Brain (organoid and tissue), 16 donors: ENCODE measurements at places on chromosomes 12 and 14.
A peak's percentile ranks its signal among the peaks of the same experiment; 100 is the strongest.

DNA sequence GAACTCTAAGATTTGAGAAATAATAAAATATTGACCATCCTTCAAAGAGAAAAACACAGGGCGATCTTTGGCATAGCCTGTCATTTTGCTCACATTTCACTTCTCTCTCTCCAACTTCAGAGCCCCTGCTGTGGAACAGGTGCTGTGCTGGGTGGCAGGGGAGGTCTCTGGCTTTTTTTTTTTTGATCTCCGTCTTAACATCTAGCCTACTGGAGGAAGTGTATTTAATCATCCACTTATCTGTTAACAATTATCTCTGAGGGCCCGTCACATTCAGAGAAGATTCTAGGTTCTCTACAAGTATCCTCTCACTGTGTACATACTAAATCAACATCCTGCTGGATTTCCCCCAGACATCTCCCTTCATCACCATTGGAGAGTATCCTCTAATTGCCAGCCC is 34.1 kb downstream of the CHST11 start:
- DNase-seq: peak; percentile 26

GRCh38 chr12:91326058-91327027 is 143.7 kb upstream of the DCN start:
- DNase-seq: peak; percentile 57

GRCh38 chr14:71621276-71621675 is 311.0 kb upstream of the RGS6 start:
- DNase-seq: no peak

DNA sequence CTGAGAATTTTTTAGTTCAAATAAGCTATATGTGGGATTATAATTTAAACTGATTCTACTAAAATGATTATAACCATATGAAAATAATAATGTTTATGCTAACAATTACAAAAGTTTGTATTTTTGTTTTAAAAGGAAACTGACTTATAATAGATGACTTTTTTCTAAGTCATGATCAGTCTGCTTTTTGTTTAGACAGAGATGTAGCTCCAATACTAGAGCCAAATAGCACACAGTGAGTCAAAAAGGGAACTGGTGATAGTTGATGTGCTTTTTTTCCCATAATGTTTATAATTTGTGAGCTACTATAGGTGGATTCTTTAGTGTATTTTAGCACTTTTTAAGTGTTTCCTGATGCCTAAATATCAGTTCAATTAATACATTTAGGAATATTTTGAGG is 28.3 kb downstream of the TMPO start:
- no peak for DNase-seq

- no peak for DNase-seq
These were observed 9.5 kb downstream of the OAS1 start for GRCh38 chr12:112916270-112916669.

- DNase-seq: no peak
These were observed 21.3 kb upstream of the RFLNA start for GRCh38 chr12:124273630-124274029.

DNA sequence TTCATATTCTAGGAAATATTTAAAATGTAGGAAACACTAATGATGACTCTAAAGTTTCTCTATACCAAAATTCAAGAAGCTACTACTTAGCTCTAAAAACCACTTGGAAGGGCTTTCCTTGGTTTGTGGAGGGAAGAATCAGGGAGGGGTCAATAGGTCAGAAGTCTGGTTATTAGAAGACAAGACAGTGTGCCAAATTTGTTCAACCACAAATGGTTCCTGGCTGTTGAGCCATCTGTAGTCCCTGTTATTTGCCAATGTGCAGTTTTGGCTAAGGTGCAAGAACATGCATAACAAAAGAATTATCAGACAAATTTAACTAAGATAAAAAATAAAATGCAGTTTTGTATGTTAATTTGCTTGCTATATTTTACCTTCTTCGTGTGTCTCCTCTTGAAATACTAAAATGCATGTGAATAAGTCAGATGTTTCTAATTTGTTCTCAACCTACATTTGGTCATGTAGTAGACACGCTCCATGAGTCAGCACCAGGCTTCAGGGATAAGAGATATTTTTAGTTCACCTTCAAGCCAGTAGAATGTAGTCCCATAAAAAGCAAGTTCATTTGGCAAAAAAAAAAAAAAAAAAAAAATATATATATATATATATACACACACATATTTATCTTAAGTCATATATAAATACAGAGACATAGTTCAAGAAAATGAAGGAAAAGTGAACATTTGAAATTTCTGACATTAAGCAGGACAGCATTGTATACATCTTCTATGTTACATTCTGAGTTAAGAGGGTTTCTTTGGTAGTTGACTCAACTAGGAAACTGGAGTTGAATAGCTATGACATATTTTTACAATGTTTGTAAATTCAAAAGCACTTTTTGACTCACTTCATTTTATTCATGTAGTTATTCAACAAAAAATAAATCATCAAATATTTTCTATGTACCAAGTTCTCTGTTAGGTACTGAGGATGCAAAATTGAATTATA is 123.3 kb downstream of the KCNC2 start:
- no peak for DNase-seq

- peak; percentile 92 for DNase-seq
These were observed 189.7 kb downstream of the EPS8 start for GRCh38 chr12:15599266-15600037.

DNA sequence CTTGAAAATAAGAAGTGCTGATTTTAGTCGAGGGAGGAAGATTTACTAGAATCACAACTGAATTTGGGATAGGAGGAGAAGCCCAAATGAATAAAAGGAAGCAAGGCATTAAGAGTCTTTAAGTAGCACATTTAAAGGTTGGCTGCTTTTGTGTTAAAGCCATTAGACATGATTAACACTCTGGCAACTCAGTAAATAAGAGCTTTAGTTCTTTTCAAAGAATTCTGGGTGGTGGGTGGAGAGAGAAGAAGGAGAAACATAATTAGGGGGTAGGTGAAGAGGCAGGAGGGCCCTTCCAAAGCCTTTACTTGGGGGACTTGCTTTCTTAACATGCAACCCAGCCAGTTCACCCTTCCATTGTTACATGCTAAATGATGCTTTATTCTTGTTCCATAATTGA is 284.6 kb upstream of the SEL1L start:
- no peak for DNase-seq
